ENCODE measurements at places on chromosomes 5 and 9.
A peak's percentile ranks its signal among the peaks of the same experiment; 100 is the strongest.

DNA sequence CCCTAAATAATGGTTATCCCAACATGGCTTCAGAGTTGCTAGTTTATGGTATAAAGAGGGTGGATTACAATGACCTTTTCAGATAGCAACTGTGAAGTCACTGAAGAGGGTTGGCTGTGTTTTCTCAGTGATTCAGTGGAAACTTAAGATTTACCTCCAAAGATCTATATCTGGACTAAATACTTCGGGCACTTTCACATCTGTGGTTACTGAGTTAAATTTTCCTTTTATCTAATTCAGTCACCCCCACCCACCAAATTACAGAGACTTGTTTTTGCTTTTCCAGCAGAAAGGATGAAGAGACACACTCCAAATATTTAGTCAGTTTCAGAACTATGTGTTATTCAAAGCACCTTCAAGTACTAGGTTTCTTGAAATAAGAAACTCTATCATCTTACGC lies 573.2 kb downstream of the CCDC171 start:
- DNase-seq = no peak

DNA sequence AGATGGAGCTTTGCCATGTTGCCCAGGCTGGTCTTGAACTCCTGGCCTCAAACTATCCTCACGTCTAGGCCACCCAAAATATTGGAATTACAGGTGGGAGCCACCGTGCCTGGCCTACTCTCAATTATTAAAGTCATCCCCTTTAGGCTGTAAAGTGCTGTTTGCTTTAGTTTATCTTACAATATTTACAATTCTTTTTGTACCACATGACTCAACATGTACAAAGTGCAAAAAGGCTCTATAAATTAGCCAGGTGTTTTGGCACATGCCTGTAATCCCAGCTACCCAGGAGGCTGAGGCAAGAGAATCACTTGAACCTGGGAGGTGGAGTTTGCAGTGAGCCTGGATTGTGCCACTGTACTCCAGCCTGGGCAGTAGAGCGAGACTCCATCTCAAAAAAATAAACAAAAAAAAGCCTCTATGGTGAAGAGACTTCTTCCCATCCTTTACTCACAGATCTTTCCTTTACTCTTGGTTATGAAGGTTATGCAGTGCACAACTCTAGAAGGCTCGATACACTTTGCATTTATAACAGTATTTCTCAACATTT lies 28.5 kb upstream of the MLLT3 start:
- DNase-seq = no peak

GRCh38 chr5:172885597-172886340 lies 51.7 kb downstream of the ERGIC1 start:
- no peak for DNase-seq

GRCh38 chr9:105385381-105385985 lies 62.4 kb upstream of the FSD1L start:
- DNase-seq = no peak

GRCh38 chr9:130939405-130940026 lies 469 bp upstream of the FIBCD1 start:
- no peak for DNase-seq

- DNase-seq = no peak
These were observed 266.2 kb downstream of the ARHGEF28 start for GRCh38 chr5:73892218-73892617.

GRCh38 chr9:103799959-103800358 lies 294.1 kb upstream of the SMC2 start:
- DNase-seq = no peak

GRCh38 chr9:87601176-87601575 lies 103.5 kb downstream of the DAPK1 start:
- DNase-seq = no peak

- no peak for DNase-seq
These were observed 90.7 kb downstream of the PTCH1 start for GRCh38 chr9:95425910-95426551.

DNA sequence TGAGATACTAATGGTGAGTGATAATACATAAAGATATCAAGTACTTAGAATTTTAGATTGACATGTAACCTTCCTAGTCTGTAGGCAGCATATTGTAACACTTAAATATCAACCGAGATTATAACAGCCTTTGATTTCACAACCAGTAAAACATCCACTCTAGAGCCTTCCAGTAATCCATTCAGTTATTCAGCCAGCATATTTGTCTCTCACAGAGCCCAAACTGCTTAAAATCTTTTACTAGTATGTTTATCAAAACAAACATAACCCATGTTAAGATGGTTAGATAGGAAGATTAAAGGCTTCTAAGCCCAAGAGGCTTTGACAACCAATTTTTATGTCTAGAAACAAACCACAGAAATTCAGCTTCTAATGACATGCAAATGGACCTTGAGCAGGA lies 177.9 kb upstream of the FST start:
- no peak for DNase-seq

- DNase-seq = no peak
These were observed 1975.3 kb upstream of the CDH6 start for GRCh38 chr5:29218138-29218537.

DNA sequence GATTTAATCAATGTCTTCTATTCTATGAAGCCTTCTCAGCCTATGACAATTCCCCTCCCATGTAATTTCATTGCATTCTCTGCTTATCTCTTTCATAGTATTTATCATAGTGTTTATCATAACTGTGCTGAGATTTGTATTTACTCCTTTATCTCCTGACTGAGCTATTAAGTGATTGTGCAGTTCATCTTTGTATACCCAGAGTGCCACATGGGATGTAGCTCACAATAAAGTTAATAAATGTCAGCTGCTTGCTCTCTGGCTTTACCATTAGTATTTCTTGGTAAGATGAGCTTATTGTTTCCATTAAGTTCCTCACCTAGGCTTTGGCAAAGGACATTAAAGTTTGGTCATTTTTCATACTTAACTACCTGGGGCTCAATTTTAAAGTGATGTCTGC lies 275.1 kb upstream of the MPDZ start:
- no peak for DNase-seq

GRCh38 chr5:170333161-170333910 lies 35.8 kb upstream of the LCP2 start:
- DNase-seq = peak; percentile 7

DNA sequence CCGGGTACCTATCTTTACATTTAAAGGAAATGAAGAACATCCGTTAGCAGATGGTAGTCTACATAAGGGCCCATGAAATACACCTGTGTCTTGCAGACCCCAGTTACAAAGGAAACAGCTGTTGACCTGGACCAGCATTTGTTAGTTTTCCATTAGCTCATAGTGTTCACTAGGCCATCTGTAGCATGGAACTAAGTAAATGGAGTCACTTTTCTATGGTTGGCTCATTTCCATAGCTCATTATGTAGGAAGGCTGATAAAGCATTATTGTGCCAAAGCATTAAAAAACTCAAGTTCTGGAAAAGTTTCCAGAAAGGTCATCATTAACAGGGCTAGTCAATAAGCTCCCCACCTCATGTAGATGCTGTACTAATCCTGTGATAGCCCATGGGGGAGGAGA lies 62.1 kb downstream of the PCSK1 start:
- no peak for DNase-seq

DNA sequence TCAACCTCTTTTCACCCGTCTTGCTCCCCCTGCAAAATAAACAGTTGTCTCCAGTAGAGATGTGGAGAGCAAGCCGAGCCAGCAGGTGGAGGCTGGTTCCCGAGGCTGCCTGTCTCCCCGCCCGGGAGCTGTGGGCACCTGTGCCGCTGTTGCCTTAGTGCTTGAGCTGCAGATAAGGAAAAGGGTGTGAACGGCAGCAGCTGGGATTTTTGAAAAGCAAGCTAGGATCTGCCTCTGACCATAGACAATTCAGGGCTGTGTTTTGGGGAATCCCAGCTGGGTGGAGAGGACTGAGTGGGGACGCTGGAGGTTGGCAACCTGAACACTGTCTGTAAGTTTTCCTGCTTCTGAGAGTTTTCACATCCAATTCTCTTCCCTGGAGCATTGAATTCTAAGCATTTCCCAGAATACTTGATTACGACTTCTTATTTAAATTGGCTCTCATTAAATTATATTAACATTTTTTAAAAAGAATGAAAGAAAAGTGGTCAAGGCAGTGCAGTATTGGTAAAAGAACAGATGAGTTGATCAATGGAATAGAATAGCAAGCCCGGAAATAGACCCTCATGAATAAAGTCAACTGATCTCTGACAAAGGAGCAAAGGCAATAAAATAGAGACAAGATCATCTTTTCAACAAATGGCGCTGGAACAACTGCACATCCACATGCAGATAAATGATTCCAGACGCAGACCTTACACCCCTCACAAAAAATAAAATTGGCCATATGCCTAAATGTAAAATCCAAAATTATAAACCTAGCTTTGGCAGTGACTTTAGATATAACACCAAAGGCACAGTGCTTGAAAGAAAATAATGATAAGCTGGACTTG lies 9.7 kb downstream of the WNK2 start:
- DNase-seq = no peak

GRCh38 chr9:125912667-125913066 lies 165.5 kb downstream of the PBX3 start:
- no peak for DNase-seq

DNA sequence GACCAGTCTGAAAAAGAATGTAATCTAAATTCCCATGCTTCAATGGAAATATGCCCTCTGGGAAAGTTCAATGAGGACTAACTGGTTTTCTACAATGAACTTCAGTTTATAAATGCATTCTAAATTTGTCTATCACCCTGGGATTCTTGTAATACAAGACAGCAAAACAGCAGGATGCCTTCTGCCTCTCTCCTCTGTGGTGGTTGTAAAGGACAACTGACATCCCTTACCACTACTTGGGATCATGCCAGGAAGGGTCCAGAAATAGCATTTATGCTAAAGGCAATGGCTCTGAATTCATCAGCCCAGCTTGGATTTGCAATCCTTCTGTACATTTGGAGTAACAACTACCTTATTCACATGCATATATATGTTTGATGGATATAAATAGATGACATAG lies 97.3 kb upstream of the ADAMTS16 start:
- DNase-seq = no peak

DNA sequence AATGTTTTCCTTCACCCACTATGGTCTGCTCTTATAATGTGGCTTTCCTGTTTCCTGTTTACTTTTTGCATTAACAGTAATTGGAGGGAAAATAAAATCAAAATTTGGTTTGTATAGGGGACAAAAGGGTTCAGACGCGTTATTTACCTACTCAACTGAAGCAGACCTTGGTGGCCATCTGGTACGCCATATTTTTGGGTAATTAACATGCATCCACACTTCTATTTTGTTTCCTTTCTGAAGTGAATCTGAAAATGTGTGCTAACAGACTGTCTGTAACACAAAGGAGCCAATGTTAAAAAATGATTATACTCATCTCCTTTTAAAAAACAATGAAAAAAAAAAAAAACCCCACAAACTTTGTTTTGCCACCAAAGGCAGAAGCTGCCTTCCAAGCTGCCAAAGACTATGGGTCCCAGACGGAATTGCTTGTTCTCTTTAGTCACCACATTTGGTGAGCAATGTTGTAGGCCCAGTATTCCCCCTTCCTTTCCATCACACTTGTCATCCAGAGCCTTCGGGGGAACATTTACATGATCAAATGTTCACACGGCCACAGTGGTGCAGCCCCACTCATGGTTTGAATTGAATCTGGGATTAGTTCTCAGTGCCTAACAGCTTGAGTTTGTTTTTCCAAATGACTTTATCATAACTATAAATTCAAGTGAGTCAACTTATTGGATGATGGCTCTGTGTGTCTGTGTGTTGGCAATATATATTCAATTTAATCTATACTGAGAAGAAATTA lies 323.7 kb upstream of the CD180 start:
- DNase-seq = no peak

DNA sequence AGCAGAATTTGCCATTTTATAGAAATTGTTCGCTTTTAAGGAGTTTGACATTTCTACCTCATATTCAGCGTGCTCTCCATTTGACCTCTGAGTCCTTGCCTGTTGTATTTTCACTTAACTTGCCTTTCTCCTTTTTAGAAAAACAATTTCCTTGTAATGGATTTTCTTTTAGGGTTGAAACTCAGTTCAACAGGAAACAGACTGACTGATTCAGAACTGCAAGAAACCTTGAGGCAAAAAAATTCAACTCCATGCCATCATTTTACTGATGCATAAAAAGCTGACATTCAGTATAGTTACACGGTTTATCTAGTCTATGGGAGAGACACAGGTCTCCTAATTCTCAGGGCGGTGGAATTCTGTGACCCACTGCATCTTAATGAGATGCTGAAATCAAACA lies 59.8 kb downstream of the MRPS30 start:
- DNase-seq = no peak

GRCh38 chr5:13591621-13592020 lies 352.9 kb downstream of the DNAH5 start:
- DNase-seq = no peak

DNA sequence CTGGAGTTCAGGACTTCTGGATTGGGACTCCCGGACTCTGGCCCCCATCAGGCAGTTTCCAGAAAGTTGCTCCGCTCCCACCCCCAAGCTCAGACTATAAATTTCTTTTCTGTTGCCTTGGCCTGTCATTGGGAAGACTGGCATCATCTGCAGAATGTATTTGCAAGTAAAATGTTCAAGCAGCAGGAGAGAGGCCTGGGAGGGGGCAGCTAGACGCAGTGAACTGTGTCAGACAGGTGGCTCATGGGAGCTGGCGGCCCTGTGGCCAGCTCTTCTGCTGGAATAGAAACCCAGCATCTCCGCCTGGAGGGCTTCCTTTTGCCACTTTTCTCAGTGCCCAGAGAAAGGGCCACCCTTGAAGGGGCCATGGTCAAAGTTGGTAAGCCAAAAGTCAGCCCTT lies 16.0 kb downstream of the INSYN2B start:
- no peak for DNase-seq

GRCh38 chr9:95678759-95679158 lies 162.0 kb upstream of the PTCH1 start:
- no peak for DNase-seq

- no peak for DNase-seq
These were observed 165.3 kb downstream of the TAF11L14 start for GRCh38 chr5:17799521-17799920.

- no peak for DNase-seq
These were observed 39.6 kb downstream of the SFXN1 start for GRCh38 chr5:175517824-175518450.

DNA sequence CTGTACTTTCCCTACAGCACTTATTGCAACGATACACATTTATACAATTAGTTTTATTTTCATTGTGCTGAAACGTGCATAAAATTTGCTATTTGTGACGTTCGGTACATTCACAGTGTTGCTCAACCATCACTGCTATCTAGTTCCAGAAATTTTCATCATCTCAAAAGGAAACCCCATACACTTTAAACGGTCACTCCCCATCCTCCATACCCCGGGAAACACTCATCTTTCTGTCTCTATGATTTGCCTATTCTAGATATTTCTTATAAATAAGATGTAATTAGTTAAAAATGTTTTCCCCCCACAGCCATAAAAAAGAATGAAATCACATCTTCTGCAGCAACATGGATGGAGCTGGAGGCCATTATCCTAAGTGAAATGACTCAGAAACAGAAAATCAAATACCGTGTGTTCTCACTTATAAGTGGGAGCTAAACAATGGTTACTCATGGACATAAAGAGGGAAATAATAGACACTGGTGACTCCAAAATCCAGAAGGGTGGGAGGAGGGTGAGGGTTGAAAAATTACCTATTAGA lies 40.2 kb upstream of the TEX48 start:
- no peak for DNase-seq

GRCh38 chr5:170312666-170313065 lies 15.1 kb upstream of the LCP2 start:
- DNase-seq = no peak

All from neural crest cell (in vitro differentiated cells).